ENCODE measurements at places on chromosomes 16 and 17. TPM values are rescaled to one million over a fixed set of nuclear protein-coding genes. Genes with fewer than 3 reads are reported as not detected.

GRCh38 chr16:48462106-48462740 is 77.0 kb upstream of the SIAH1 start:
- no peak overlapping the region for H3K4me3 ChIP-seq
- H3K4me1 ChIP-seq, result no peaks in the 10 kb centered on the region
- H3K27ac ChIP-seq, result no peak overlapping the region
- DNase-seq, result no peak
- no peaks in the 10 kb centered on the region for H3K27me3 ChIP-seq

DNA sequence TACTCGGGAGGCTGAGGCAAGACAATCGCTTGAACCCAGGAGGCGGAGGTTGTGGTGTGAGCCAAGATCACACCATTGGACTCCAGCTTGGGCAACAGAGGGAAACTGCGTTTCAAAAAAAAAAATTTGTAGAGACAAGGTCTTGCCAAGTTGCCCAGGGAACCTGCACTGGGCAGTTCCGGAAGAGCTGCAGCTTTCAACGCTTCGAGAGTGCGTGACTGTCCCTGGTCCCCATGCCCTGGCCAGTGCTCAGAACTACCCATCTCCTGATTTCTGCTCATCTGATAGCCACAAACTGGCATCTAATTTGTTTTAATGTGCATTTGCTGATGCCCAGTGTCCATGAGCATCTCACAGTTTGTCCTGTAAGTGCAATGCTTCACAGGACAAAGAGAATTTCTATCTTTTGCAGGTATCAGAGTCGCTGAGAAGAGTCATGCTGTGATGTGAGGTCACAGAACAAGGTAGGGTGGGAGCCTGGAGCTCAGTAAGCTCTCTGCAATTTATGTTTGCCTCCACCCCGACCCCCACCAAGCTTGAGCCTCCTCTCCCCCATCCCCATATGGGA is 3.9 kb downstream of the ACTG1 start:
- H3K36me3 ChIP-seq, result no peaks in the 10 kb centered on the region
- no peak for DNase-seq
- peak overlapping the region; percentile 99 for H3K27ac ChIP-seq

- DNase-seq, result no peak
- no peaks in the 10 kb centered on the region for H3K27me3 ChIP-seq
- no peaks in the 10 kb centered on the region for H3K36me3 ChIP-seq
- H3K27ac ChIP-seq, result no peak within 1 kb of the TSS
- no peaks in the 10 kb centered on the region for H3K4me1 ChIP-seq
These were observed at the start of gene KRTAP2-3 for GRCh38 chr17:41060052-41060604. Gene KRTAP2-3, minus strand, starts transcription at chr17:41060114. Its CDS starts 64 bp downstream, at chr17:41060050.

Gene HSD17B1
- 0.78 TPM for total RNA-seq

DNA sequence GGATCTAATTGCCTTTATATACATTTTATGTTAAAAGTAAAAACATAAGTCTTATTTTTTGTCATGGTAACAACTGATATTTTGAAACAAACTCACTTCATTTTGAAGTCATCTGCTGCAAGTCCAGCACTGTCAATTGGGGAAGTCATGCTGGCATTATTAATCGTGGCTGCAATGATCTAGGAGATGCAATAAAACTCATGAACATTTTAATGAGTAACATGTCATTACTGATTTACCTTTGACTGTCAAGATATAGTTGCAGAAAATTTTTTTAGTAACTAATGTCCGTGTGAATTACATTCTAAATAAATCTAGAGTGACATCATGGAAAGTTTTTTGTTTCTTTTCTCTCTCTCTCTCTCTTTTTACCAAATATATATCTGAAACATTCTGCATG is 17.3 kb upstream of the KRT24 start:
- no peak overlapping the region for H3K27ac ChIP-seq
- H3K27me3 ChIP-seq, result no peaks in the 10 kb centered on the region
- no peak for DNase-seq
- H3K4me1 ChIP-seq, result peaks cover 10% of the 10 kb centered on the region

Gene SLC6A4
- 2.1 TPM for total RNA-seq

DNA sequence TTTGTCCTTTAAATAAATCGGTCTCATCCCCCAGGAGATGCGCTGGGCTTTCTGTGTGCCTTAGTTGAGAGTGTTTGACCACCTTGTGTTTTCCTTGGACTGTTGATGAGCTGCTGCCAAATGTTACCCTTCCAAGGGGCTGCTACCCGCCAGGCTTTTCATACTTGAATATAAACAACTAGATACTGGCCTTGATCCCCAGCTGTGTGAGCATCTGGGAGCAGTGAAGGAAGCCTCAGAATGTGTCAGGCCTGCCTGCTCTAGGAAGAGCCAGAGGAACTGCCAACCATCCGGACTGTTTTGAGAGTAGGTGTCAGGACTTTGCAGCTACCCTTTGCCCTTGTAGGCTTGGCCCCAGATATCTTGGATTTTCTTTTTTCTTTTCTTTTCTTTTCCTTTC is 57.8 kb downstream of the LDHD start:
- no peak overlapping the region for H3K4me3 ChIP-seq
- no peaks in the 10 kb centered on the region for H3K36me3 ChIP-seq
- no peaks in the 10 kb centered on the region for H3K27me3 ChIP-seq

Gene TBC1D3B
- total RNA-seq, result not detected

- H3K4me1 ChIP-seq, result no peaks in the 10 kb centered on the region
- H3K27me3 ChIP-seq, result no peaks in the 10 kb centered on the region
- H3K27ac ChIP-seq, result no peak overlapping the region
- H3K4me3 ChIP-seq, result no peak overlapping the region
- no peak for DNase-seq
These were observed 11.0 kb upstream of the PMFBP1 start for GRCh38 chr16:72182976-72183375.

DNA sequence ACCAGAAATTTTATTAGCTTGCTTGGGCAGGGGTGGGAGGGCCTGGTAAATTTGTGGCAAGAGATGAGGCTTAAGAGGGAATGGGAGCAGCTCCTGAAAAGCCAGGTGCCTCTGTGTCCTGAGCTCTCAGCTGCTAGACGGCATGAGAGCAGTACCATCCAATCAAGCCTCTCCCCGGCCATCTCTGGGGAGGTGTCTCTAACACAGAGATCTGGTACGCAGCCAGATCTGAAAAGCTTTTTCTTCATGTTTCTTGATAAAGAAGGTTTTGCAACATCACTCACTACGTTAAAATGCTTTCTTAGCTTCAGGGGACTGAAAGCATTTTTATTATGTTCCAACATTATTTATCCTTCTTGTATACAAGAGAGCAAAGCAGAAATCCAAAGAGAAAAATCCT is 488.2 kb downstream of the RBFOX1 start:
- H3K4me3 ChIP-seq, result no peak overlapping the region
- H3K4me1 ChIP-seq, result no peaks in the 10 kb centered on the region
- no peaks in the 10 kb centered on the region for H3K27me3 ChIP-seq
- no peak overlapping the region for H3K27ac ChIP-seq

DNA sequence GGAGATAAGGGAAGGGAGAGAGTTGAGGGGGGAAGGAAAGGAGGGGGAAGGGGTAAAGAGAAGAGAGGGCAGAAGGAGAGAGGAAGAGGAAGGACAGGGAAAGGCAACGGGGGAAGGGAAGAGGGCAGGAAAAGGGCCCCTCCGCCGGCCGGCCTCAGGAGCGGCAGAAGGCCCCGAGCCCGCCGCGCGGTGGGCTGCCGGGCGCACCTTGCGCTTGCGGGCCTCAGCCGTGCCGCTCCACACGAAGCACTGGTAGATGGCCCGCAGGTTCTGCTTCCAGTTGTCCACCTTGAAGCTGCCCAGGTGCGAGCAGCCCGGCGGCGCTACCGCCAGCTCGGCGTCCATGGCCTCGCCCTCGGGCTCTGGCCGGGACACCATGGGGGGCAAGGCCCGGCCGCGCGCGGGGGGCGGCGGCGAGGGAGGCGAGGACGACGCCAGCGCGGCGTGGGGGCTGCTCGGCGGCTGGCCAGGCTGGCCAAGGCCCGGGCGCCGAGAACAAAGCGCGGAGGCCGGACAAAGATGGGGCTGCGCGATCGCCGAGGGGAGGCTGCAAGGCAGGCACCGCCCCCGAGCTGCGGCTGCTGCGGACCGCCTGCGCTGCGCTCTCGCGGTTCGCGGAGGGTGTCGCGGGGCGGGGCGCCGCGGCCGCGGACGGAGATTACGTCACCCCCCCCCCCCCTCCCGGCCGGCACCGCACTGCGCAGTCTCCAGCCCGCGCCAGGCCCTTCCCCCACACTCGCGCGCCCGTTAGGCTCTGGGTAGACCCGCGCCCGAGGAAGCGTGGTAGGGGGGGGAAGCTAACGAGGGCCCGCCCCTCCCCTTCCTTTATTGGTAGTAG is at the start of gene USP22:
Gene USP22 (minus strand): TSS at position 554 of the 838 bp plus-strand sequence. CDS start 176 bp downstream, at position 378.
- H3K4me1 ChIP-seq, result peaks cover 38% of the 10 kb centered on the region
- H3K27ac ChIP-seq, result peak within 1 kb of the TSS; percentile 100
- peak within 1 kb of the TSS; percentile 90 for H3K4me3 ChIP-seq
- no peak for DNase-seq

GRCh38 chr16:57759131-57759530 is 23.6 kb downstream of the KATNB1 start:
- H3K27ac ChIP-seq, result no peak overlapping the region
- no peak overlapping the region for H3K4me3 ChIP-seq
- peaks cover 8% of the 10 kb centered on the region for H3K36me3 ChIP-seq

Gene TAX1BP3
- total RNA-seq, result 82.7 TPM

DNA sequence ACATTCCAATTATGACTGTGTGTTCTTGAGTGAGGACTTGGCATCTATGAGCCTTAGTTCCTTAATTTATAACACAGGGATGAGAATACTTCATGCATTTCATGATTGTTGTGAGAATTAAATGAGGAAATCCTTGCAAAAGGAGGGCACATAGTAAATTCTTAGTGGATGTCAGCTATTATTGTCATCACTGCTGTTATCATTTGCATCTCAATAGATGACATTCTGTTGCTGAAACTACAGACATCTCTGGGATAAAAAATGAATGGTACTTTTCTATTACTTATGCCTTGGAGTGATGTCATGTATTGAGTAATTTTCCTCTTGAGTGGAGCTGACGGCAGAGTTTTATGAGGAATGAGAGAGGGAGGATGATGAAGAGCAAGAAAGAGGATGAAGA is 184.4 kb upstream of the CDH11 start:
- H3K36me3 ChIP-seq, result no peaks in the 10 kb centered on the region
- DNase-seq, result no peak

- no peaks in the 10 kb centered on the region for H3K36me3 ChIP-seq
- H3K4me3 ChIP-seq, result no peak overlapping the region
- peak overlapping the region; percentile 89 for H3K27ac ChIP-seq
- no peaks in the 10 kb centered on the region for H3K27me3 ChIP-seq
- peaks cover 93% of the 10 kb centered on the region for H3K4me1 ChIP-seq
- DNase-seq, result peak; percentile 50
These were observed 50.3 kb downstream of the ZFPM1 start for GRCh38 chr16:88503374-88503770.

Measured in body of pancreas (tissue), 4 donors.